ENCODE measurements at places on chromosomes 11 and 22.

GRCh38 chr22:50299785-50300619 is 7.4 kb downstream of the PLXNB2 start:
- no peaks in the 10 kb centered on the region for H3K36me3 ChIP-seq
- no peaks in the 10 kb centered on the region for H3K27me3 ChIP-seq
- no peak overlapping the region for H3K27ac ChIP-seq
- peaks cover 11% of the 10 kb centered on the region for H3K4me1 ChIP-seq
- DNase-seq = peak; percentile 91

- peak overlapping the region; percentile 81 for H3K4me3 ChIP-seq
- H3K27me3 ChIP-seq = peaks cover 15% of the 10 kb centered on the region
- peak; percentile 95 for DNase-seq
- H3K36me3 ChIP-seq = no peaks in the 10 kb centered on the region
- H3K27ac ChIP-seq = peak overlapping the region; percentile 94
- peaks cover 11% of the 10 kb centered on the region for H3K4me1 ChIP-seq
Measured at GRCh38 chr22:45268167-45268957, 16.4 kb upstream of the UPK3A start.

- H3K36me3 ChIP-seq = no peaks in the 10 kb centered on the region
- H3K27me3 ChIP-seq = no peaks in the 10 kb centered on the region
- no peaks in the 10 kb centered on the region for H3K4me1 ChIP-seq
- no peak for DNase-seq
- no peak overlapping the region for H3K27ac ChIP-seq
- no peak overlapping the region for H3K4me3 ChIP-seq
Measured at GRCh38 chr22:26974914-26975803, 317.8 kb downstream of the MIAT start.

GRCh38 chr22:36870250-36870649 is 9.4 kb downstream of the NCF4 start:
- H3K36me3 ChIP-seq = no peaks in the 10 kb centered on the region
- no peak for DNase-seq
- no peaks in the 10 kb centered on the region for H3K27me3 ChIP-seq
- no peaks in the 10 kb centered on the region for H3K4me1 ChIP-seq
- H3K4me3 ChIP-seq = no peak overlapping the region

DNA sequence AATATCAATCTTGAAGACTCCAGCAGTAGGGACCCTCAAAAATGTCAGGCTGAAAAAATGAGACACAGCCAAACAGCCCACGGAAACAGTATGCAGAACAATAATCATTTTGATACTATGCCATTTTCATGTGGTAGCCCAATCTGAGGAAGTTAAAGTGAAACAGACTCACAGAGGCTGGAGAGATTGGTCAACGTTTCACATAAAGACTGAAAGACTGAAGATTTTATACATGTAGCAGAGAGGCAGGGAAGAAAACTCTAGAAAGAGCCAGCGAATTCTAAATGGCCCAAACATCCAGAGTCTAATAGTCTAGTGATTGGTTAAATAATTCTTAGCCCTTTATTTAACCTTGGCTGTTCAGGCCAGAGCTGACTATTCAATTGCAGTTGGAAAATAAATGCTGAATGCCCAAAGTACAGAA is 49.4 kb downstream of the MAML2 start:
- H3K4me1 ChIP-seq = no peaks in the 10 kb centered on the region
- H3K4me3 ChIP-seq = no peak overlapping the region
- H3K27me3 ChIP-seq = no peaks in the 10 kb centered on the region

- peaks cover 81% of the 10 kb centered on the region for H3K4me1 ChIP-seq
- DNase-seq = no peak
- H3K36me3 ChIP-seq = no peaks in the 10 kb centered on the region
- H3K4me3 ChIP-seq = peak overlapping the region; percentile 84
Measured at GRCh38 chr11:65423516-65424204, 1.1 kb downstream of the NEAT1 start.

DNA sequence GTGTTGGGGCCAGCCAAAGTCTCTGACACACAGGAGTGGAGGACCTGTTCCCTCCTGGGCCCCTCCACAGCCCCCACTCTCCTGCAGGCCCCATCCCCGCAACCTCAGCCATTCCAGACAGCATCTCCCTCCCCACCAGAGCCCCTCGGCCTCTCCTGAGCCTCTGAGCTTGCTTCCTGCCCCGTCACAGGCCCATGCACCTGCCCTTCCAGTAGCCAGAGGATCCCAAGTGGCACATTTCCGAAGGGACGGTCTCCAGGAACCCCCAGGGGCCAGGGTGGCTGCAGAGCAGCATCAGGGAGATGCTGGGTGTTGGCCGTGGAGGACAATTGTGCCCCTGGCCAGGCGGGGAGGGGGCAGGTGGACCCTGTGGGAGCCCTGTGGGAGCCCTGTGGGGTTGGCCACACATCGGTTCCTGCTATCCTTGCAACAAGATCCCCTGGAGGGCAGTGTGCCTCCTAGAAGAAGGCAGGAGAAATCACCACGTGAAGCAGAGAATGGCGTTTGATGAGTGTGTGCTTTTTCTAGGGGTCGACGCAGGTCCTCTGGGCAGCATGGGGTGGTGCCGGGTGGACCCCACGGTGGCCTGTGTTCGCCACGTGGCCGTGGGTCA is 45.3 kb upstream of the PPARA start:
- no peak overlapping the region for H3K27ac ChIP-seq
- no peaks in the 10 kb centered on the region for H3K4me1 ChIP-seq
- H3K36me3 ChIP-seq = no peaks in the 10 kb centered on the region
- H3K4me3 ChIP-seq = no peak overlapping the region
- DNase-seq = no peak
- no peaks in the 10 kb centered on the region for H3K27me3 ChIP-seq

GRCh38 chr11:66727282-66728037 is 1.6 kb downstream of the SPTBN2 start:
- DNase-seq = peak; percentile 61
- no peaks in the 10 kb centered on the region for H3K36me3 ChIP-seq
- H3K4me1 ChIP-seq = peaks cover 22% of the 10 kb centered on the region
- H3K27ac ChIP-seq = no peak overlapping the region

- no peaks in the 10 kb centered on the region for H3K4me1 ChIP-seq
- H3K27ac ChIP-seq = no peak overlapping the region
- no peak overlapping the region for H3K4me3 ChIP-seq
- no peaks in the 10 kb centered on the region for H3K27me3 ChIP-seq
- DNase-seq = no peak
Measured at GRCh38 chr11:15158351-15159015, 43.8 kb downstream of the INSC start.
